Stimulated activated CD4-positive, alpha-beta T cell treated with anti-CD3 and anti-CD28 coated beads, Interleukin-2, amount 100 ng/mL, for 48 hours (primary cell): ENCODE measurements at places on chromosomes 1 and 21.

DNA sequence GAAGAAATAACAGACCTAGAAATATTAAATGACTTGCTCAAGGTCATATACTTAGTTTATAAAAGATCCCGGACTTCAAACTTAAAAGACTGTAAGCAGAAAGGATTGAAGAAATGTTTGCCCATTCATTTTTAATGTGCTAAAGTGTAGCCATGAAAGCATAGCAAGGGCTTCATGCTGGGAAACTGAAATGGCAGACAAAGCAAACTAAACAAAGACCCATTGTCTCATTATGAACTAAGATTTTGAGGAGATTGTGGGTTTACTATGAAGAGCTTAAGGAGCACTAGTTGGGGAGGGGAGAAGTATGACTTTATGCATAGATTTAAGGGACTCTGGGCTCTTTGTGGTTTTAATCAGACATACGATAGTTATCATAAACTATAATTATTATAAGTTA lies 26.3 kb downstream of the ADAMTS1 start:
- DNase-seq, result no peak

DNA sequence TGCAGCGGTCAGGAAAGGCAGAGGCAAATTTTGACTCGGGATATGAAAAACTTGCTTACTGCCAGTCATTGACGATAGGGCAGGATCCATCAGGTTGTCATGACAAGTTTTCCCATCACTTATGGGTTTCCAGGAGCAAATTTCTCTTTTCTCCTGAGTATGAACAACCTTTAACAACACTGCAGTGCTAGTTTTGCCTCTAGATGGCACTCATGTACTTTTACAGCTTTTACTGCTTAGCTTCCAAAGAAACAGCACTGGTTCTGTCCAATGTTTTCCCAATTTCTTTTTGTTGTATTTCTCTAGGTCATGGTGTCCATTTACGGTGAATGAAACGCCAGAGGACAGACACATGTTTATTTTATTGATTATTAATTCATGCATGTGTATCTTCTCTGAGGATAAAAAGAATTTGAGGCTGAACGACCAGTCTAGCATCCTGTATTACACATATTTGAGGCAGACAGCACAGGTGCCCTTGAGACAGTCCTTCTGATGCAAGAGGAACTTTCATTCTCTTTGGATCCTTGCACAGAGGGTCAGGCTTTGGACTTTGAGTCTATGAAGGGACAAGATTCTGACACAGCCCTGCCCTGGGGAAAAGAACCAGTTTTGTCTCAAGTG lies 112.3 kb upstream of the TRABD2B start:
- peak; percentile 1 for DNase-seq

GRCh38 chr1:170853867-170854266 lies 81.5 kb upstream of the MROH9 start:
- DNase-seq, result no peak

- no peak for DNase-seq
Measured at GRCh38 chr1:160942926-160943325, 11.7 kb downstream of the ITLN2 start.

- no peak for DNase-seq
Measured at GRCh38 chr1:40620150-40620549, 45.3 kb downstream of the RIMS3 start.

DNA sequence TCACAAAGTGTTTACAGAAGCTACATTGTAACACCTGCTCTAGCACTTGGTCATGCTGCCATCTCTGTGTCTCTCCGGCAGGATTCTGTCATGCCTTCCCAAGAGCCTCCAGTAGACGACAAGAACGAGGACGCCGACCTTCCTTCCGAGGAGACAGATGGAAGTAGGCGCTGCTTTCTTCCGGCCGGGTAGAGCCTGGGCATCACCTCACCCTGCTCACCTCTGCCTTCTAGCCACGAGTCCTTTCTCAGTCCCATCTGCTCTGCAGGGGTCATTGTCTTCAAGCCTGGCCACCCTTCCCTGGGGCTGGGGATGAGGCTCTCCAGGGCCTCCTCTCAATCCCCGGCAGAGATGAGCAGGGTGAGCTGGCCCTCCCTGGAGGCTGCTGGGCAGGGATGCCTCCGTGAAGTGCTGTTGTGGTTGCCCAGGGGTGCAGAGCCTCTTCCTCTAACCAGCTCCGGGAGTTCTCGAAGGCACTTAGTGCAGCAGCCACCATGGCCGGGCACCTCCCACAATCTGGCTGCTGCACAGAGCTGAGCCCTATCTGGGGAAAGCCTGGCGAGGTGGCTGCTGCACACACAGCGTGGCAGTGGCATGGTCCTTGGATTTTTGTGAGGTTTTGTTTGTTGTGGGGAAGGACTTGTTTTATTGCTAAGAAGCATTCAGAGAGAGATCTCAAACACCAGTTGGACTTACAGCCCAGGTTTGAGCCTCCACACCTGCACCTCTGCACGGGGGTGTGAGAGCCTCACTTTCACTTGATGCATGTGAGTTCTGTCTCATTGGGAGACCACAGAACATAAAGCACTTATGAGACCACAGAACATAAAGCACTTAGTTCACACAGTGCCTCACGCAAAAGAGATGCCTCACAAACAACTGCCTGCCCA lies 48.4 kb downstream of the FAAP20 start:
- no peak for DNase-seq

GRCh38 chr1:156200044-156200443 lies 6.1 kb downstream of the SLC25A44 start:
- no peak for DNase-seq

- DNase-seq, result no peak
Measured at GRCh38 chr1:112761714-112762480, 46.8 kb upstream of the PPM1J start.

DNA sequence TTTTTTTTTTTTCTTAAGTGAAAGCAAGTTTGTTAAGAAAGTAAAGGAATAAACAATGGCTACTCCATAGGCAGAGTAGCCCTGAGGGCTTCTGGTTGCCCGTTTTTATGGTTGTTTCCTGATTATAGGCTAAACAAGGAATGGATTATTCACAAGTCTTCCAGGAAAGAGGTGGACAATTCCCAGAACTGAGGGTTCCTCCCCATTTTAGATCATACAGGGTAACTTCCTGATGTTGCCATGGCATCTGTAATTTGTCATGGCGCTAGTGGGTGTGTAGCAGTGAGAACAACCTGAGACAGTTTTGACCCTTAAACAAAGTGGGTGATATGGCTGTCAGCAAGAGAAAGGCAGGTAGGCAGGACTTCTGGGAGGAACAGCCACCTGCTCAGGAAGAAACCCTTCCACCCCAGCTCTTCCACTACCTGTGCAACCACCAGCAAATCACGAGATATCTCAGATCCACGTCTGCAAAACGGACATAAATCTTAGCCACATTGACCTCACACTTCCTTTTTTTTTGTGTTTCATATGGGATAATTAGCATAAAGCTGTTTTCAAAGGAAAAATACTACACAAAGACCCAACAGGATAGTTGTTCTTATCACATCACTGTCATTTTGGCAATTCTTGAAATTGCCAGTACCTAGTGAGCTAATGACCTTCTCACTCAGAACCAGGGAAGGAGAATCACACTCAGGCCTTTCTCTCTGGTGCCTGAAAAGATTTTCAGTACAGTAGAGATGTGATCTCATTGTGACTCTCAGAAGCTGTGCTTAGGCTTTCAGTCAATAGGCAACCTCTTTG lies 34.8 kb upstream of the DUSP10 start:
- no peak for DNase-seq

DNA sequence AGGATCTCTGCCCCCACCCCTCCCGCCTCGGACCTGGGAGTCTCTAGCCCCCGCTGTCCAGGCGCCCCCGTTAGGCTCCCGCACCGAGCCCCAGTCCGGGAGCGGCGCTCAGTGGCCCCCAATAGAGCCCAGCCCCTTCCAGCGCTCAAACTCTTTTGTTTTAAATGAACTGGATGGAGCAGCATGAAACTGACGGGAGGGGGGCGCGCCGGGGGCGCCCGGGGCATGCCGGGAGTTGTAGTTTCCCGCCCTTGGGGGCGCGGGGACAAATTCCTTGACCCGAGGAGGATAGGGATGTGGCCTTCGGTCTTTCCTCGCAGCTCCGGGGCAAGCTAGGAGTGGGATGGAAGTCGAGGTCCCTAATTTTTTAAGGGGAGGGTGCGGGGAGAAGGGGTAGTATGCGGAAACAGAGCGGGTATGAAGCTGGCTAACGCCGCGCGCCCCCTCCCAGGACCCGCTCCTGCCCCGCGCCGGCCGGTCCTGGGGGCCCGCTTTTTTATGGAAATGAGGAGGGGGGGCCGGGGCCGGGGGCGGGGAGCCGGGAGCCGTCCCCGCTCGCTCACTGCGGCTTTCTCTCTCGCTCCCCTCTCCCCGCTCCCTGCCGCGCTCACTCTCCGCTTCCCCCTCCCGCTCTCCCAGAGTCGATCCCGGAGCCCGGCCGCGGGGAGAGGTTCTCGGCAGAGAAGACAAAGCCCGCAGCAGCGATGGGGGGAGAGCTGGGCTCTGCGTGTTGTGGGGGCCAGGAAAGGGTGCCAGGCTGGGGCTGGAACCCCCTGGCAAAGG lies at the start of gene MEX3A:
Gene MEX3A (minus strand): TSS at position 157 of the 783 bp plus-strand sequence. CDS start 467 bp downstream, outside the sequence.
- no peak for DNase-seq

GRCh38 chr1:5834477-5835178 lies 157.6 kb downstream of the NPHP4 start:
- no peak for DNase-seq

GRCh38 chr1:155071701-155072100 lies 6.9 kb upstream of the EFNA3 start:
- no peak for DNase-seq

- DNase-seq, result no peak
Measured at GRCh38 chr1:34657849-34658248, 97.0 kb upstream of the GJB5 start.

DNA sequence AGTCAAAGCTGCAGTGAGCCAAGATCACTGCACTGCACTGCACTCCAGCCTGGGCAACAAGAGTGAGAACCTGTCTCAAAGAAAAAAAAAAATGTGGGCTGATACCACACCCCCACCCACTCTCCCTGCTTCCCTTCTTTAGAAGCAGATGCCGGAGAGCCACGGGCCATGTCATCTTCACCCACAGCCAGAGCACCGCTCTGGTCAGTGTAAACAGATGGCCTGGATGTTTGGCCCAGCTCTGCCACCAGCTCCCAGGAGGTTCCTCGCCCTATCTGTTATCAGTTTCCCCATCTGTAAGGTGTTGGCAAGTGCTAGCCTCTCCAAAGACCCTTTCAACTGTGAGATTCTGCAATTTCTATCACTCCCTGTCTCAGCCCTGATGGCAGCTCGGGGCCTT lies 11.9 kb upstream of the ADGRB2 start:
- no peak for DNase-seq

DNA sequence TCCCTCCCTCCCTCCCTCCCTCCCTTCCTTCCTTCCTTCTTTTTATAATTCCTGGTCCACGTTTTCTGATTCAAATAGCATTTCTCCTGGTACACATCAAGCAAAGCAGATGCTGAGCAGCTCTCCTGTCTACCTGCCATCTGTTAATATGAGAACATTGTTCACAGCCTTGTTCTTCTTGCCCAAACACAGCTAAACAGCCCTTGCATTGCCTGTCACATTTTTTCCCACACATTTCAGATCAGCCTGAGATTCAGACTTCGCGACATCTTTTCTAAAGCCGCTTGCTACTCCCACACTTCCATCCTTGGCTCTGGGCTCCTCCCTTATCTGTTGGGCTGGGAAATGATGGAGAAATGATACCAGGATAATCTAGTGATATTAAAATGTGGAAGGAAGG lies 200.5 kb downstream of the PCP4 start:
- no peak for DNase-seq

GRCh38 chr1:157992031-157992832 lies 1.2 kb upstream of the KIRREL1 start:
- peak; percentile 44 for DNase-seq

DNA sequence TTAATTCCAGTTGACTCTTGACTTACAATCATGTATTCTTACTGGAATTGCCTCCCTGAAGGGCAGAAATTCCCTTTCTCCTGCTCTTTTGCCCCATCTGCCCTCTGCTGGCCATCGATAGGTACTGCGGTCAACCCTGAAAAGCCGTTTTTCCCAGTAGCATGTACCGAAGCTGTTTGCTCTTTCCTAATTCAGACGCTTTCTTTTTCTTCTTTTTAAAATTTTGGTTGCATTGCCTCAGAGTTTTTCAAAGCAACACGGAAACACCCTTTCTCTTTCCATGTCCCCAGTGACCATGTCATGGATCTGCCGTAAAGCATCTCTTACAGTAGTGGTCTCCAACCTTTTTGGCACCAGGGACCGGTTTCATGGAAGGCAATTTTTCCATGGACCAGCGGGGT lies 164.2 kb upstream of the C1orf21 start:
- peak; percentile 43 for DNase-seq

GRCh38 chr1:36512842-36513241 lies 30.1 kb upstream of the CSF3R start:
- no peak for DNase-seq

DNA sequence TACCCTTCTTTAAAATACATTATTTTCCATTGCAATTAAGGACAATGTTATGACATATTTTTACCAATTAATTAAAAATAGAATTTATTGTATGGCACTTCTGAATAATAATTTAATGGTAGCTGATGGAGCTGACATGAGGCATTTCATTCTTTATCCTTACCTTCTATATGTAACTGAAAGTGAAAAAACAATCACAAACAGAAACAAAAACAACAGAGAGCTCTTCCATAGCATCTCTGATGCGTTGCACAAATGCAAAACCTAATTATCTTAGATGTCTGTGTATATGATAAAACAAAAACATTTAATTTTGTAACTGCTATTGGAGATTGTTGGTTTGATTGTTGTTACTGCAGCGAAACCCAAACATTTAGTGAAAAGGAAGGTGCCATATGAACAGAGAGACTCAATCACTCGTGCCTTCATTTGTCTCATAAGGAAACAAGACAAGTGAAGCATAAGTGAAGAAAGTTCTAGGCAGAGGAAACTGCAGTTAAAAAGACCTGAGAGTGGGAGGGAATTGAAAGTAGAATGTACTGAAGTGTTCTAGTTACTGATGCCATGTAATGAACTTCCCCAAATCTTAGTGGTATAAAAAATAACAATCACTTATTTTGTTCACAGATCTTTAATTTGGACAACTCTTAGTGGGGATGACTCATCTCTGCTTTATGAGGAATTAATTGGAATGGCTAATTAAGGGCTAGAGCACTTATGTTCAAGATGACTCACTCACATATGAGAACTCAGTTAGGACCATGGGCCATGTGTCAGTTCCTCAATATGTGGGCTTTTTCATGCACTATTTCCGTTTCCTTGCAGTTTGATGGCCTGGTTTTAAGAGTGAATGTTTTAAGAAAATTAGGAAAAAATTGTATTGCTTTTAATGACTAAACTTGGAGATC lies 245.0 kb upstream of the OLFM3 start:
- DNase-seq, result no peak

- DNase-seq, result no peak
Measured at GRCh38 chr1:150765296-150765976, at the start of gene CTSS. CTSS (minus strand) TSS chr1:150765778; CDS start chr1:150764763, 1,015 bp downstream.
